Fibroblast of the aortic adventitia (primary cell): ENCODE measurements at places on chromosomes 13 and 19. TPM values are rescaled to one million over a fixed set of nuclear protein-coding genes. Genes with fewer than 3 reads are reported as not detected.

ZNF628 gene
- 0.33 and 3.8 TPM in 2 replicates for total RNA-seq

DNA sequence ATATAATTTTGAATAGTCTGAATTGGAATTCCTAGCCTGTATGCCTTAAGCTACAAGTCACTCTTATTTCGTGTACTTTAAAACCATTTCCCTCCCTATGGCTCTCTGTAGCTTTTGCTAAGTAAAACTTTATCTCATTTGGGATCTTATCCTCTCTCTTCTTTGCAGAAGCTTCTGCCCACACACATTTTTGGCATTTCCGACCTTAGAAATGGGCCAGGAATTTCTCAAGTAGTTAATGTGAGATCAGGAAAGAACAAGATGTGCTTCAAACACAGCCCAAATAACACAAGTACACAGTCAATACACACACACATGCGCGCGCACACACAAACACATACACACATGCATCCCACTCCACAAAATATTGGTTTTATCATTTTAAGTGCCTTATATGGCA lies 931.0 kb upstream of the MIR17HG start:
- DNase-seq = peak; percentile 41

KL gene
- 0.81 TPM in 1 of 2 replicates, not detected in the other for total RNA-seq

GRCh38 chr19:31141301-31141700 lies 207.9 kb downstream of the TSHZ3 start:
- no peak for DNase-seq

DNA sequence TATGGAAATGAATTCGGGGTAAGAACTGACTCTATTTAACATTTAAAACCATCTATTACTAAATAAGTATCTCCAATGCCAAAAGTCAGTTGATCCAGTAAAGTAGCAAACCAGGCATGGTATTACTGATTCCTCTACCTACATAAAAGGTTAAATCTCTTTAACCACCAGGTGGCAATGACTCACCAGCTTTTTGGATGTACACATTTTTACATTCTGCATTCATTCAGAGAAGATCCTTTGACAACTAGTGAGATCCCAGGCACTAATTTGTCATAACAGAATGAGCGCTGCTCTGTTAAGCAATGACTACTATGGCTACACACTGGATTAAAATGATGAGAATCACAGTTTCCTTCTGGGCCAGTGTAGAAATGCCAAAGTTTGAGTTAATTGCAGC lies 329.8 kb upstream of the GPC6 start:
- peak; percentile 39 for DNase-seq

DNA sequence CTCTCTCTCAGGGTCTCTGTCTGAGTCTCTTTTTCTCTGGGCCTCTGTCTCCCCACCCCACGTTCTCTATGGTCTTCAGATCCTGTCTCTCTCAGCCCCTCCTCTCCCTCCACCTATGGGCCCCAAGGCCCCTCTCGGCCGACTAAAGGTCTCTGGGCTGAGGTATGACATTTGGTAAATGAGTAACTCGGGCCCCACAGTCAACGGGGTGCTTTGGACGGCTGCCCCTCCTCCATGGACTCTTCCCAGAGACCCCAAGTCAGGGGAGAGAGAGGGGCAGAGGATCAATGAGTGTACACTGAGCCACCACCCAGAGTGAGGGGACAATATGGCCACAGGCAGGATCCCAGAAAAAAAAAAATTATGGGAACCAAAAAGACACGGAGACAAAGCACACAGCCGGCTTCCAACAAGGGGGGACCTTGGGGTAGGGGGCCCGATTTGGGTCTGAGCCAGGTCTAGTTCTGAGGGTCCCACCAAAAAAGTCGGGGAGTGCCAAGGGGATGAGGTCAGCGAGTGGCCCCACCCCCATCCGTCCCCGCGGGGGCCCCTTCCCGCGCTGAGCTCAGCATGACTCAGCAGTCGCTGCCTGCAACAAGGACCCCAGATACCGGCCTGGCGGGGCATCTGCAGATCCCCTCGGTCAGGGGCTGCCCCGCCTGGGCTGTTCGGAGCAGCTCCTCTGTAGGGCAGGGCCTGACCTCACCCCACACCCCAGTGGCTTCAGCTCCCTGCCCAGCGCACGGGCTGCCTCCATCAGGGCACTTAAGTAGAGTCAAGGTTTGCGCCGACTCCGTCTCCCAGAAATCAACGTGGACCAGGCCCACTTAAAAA lies 1.5 kb upstream of the FTL start:
- peak; percentile 73 for DNase-seq
